ENCODE measurements at places on chromosomes 12 and 14.

DNA sequence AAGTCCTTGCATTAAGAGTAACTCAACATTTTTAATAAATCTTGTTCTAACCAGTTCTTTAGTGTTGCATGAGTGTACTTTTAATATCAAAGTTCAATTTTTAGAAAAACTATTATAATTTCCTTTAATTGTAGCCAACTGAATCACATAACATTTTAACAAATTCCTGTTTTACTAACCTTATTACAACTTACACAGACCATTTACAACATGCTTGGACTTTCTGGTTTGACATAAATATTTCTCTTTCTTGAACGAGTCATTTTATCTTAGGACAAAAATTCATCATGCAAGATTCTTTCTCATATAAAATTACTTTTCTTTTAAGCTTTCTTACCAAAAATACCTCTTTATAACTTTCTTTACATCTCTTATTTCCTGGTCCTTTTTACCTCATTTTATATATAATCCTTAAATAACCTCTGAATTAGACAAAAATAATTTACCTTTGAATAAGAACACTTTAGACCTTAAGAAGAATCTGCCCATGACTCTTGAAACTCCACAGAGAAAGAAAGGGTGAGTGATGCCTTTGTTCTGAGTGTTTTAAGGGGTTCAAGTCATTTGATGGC, 3.9 kb downstream of the SLCO1A2 start:
- H3K27me3 ChIP-seq, result no peaks in the 10 kb centered on the region
- no peak overlapping the region for H3K4me3 ChIP-seq
- H3K36me3 ChIP-seq, result peaks cover 32% of the 10 kb centered on the region
- peak; percentile 74 for DNase-seq
- no peaks in the 10 kb centered on the region for H3K4me1 ChIP-seq

DNA sequence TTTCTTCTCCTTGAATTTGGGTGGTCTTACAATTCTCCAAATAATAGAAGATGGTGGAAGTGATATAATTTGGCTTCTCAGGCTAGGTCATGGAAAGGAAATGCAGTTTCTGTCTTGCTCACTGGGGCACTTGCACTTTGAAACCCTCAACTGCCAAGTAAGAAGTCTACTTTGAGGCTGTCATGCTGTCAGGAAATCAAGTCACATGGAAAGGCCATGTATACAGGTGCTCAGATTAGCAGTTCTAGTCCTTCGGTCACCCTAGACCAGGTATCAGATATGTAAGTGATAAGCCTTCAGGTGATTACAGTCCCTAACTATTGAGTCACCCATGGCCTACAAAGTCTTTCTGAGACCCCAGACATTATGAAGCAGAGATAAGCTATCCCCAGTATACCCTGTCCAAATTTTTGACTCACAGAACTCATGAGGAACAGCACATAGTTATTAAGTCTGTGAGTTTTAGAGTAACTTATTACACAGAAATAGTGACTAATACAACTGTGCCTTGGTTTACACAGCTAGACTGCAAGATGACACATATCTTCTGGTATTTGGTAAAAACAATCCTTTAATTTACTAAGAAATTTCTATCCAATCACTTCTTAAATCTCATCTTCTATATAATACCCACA, 26.3 kb upstream of the BBS10 start:
- DNase-seq, result no peak
- H3K27me3 ChIP-seq, result no peaks in the 10 kb centered on the region
- H3K27ac ChIP-seq, result no peak overlapping the region
- H3K4me3 ChIP-seq, result no peak overlapping the region
- H3K36me3 ChIP-seq, result peaks cover 7% of the 10 kb centered on the region

DNA sequence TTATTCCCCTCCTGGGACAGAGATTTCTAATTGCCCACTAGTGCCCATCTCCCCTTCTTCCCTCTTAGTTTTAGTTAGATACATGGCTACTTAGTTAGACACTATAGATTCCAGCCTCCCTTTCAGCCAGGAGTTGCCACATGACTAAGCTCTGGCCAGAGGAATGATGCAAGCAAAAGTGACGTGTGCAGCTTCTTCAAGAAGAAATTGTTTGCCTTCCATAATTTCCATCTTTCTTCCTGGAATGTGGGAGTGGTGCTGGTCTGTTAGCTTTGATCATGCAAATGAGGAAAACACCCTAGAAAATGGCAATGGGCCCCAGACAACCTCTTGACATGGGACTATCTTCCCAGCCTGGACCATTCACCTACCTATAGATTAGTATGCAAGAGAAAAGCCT, 21.4 kb downstream of the CCDC177 start:
- H3K4me1 ChIP-seq, result no peaks in the 10 kb centered on the region
- no peak overlapping the region for H3K4me3 ChIP-seq
- no peaks in the 10 kb centered on the region for H3K36me3 ChIP-seq
- no peak overlapping the region for H3K27ac ChIP-seq

DNA sequence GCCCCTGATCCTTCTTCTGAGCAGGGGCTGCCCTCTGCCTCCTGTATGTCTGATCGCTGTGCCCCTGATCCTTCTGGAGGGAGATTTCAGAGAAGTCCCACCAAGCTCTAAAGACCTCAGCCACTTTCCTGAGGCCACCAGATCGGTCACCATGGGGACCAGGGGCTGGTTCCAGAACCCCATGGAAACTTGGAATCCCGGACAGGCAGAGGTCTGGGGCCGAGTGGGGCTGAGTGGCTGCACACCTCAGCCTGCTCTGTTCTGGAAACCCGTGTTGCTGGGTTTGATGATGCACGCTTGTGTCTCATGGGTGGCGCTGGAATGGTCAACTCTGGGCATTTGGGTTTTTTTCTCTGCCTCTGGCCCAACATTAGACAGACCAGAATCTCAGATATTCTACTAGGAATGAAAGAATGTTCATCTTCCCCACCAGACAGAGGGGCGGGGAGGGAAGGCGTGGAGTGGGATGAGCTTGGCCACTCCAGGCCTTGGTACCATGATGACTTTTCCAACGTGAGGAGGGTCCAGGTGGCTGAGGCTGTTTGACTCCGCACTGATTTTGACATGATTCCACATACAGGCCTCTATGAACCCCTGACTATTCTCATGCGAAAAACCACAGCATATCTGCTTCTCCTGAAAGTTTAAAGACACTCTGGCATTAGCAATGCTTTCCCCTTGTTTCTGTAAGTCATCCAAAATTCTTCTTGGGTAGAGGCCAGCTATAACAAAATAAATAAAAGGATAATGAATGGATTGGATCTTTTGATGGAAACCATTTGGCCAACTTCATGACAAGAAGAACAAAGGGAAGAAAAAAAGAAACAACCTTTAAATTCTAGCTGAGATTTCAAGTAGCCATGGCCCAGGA, 114.5 kb downstream of the ADGRD1 start:
- DNase-seq, result no peak
- H3K4me1 ChIP-seq, result no peaks in the 10 kb centered on the region
- H3K4me3 ChIP-seq, result no peak overlapping the region

GRCh38 chr12:93134893-93135285, 205.8 kb upstream of the EEA1 start:
- no peaks in the 10 kb centered on the region for H3K36me3 ChIP-seq
- H3K4me1 ChIP-seq, result no peaks in the 10 kb centered on the region
- DNase-seq, result no peak
- H3K27me3 ChIP-seq, result no peaks in the 10 kb centered on the region
- H3K27ac ChIP-seq, result no peak overlapping the region

GRCh38 chr12:32534698-32535097, 135.3 kb downstream of the FGD4 start:
- H3K4me1 ChIP-seq, result peaks cover 40% of the 10 kb centered on the region
- H3K27ac ChIP-seq, result 0 out of 2 replicates have a peak overlapping the region, but pooled peaks have one; percentile 9
- H3K36me3 ChIP-seq, result no peaks in the 10 kb centered on the region
- DNase-seq, result no peak
- H3K4me3 ChIP-seq, result no peak overlapping the region
- no peaks in the 10 kb centered on the region for H3K27me3 ChIP-seq

- H3K27ac ChIP-seq, result no peak overlapping the region
- peaks cover 99% of the 10 kb centered on the region for H3K27me3 ChIP-seq
- peak overlapping the region; percentile 55 for H3K4me3 ChIP-seq
- H3K4me1 ChIP-seq, result peaks cover 45% of the 10 kb centered on the region
- no peaks in the 10 kb centered on the region for H3K36me3 ChIP-seq
Observed at GRCh38 chr14:37597914-37598746, 2.7 kb downstream of the TTC6 start.

- no peak overlapping the region for H3K27ac ChIP-seq
- peak; percentile 78 for DNase-seq
- H3K36me3 ChIP-seq, result no peaks in the 10 kb centered on the region
- H3K27me3 ChIP-seq, result no peaks in the 10 kb centered on the region
- peaks cover 18% of the 10 kb centered on the region for H3K4me1 ChIP-seq
Observed at GRCh38 chr12:18430425-18431048, 169.2 kb downstream of the PIK3C2G start.

DNA sequence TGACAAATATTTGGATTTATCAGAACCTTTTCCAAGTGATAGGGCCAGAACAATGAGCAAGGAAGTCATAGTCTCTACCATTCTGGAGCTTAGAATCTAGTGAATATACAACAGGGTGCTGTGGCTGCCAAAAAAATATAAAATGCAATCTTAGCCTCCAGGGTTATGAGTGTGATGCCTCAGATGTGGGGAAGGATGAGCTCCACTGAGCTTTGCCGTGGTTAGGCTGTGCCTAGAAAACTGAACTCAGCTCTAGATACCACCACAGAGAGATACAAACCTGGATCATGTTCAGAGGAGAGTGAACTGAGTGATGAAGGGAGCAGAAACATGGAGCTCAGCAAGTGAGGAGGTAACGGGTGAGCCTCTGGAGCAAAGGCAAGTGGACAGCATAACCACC, 138.1 kb upstream of the HIF1A start:
- DNase-seq, result no peak
- H3K27me3 ChIP-seq, result no peaks in the 10 kb centered on the region
- no peaks in the 10 kb centered on the region for H3K36me3 ChIP-seq
- H3K4me3 ChIP-seq, result no peak overlapping the region
- no peak overlapping the region for H3K27ac ChIP-seq
- peaks cover 21% of the 10 kb centered on the region for H3K4me1 ChIP-seq
